Hematopoietic multipotent progenitor cell treated with erythropoietin and hydrocortisone succinate and interleukin-3 and kit ligand, for 17 days (in vitro differentiated cells): ENCODE measurements at places on chromosomes 7 and 10.

DNA sequence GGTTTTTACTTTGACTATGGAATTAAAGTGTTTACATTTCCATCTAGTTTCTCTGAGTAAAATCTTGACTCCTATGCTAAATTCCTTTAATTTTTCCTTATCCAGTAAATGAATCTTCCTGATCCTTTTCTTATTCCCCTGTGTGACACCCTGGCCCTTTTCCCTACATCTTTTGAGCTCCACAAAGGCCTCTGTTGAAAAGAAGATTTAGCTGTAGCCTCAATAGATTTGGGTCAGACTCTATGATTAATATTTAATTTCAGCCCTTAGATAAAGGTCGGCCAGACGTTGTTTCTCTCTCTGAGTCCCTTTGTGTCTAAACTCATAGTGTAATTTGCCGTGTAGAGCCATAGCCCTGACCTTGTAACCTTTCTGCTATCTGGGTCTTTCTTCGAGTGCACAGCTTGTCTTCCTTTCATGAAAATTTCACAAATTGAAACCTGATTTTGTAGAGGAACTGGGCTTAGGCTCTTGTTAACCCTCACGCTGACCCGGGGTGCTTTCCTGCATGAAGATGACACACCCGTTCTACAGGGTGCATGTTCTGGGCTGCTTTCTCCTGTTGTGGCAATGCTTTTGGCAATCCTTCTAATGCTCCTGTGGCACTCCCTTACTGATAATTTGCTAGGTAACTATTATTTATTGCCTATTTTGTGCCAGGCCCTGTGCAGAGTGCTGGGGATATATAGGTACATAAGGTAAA, 21.2 kb downstream of the LSMEM1 start:
- no peak for DNase-seq

GRCh38 chr10:17805921-17806577, 3.1 kb upstream of the MRC1 start:
- no peak for DNase-seq

GRCh38 chr10:69846293-69846921, 44.7 kb downstream of the COL13A1 start:
- no peak for DNase-seq

DNA sequence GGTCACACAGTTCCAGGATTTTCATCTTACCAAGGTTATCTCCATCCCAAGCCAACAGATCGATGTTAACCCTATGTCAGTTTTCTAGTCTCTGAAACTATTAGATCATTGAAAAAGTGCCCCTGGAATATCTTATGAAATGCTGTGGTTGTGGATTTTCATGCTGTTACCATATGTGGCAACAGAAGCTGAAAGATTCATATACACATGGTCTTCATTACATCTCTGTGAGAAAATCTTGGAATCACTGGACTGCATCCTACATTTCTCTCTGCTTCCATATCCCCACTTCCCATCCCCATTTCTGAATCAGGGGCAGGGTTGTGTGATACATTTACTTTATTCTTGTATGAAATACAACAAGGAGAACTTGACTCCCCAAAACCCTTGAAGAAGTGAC, 146.1 kb downstream of the SLC16A9 start:
- DNase-seq, result no peak

- DNase-seq, result no peak
Observed at GRCh38 chr7:127730658-127731276, 78.8 kb downstream of the SND1 start.
